ENCODE measurements at places on chromosomes 11 and 22.

- no peak for DNase-seq
Measured at GRCh38 chr11:117495357-117495756, 167.7 kb downstream of the CEP164 start.

DNA sequence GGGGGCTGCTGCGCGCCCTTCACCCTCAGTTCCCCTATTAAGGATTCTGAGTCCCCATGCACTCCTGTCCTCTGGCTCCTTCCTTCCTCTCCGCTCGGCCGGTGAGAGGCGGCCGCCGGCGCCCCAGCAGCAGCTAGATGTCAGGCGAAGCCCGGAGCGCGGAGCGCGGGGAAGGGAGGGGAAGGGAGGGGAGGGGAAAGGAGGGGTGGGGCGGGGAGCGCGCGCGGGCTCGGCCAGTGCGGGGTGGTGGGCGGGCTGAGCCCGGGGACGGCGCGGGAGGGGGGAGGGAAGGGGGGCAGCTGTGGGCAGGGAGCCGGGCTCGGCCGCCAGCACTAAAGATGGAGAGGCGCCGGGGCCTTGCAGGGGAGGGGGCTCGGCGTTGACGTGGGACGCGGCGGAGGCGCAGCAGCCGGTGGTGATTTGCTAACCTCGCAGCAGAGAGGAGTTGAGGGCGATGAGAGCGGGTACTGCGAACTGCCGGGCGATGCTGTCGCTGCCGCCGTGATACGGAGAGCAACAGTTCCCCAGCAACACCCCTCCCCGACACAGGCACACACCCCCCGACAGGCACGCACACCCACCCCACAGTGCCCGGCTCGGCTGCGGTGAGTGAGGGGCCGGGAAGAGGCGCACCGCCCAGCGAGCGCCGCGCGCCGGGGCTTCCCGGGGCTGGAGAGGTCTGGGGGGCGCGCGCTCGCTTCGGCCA, at the start of gene ZBTB16:
Gene ZBTB16, plus strand, starts transcription at position 434 of the 706 bp plus-strand sequence. CDS start 3,590 bp downstream, outside the sequence.
- no peak for DNase-seq

DNA sequence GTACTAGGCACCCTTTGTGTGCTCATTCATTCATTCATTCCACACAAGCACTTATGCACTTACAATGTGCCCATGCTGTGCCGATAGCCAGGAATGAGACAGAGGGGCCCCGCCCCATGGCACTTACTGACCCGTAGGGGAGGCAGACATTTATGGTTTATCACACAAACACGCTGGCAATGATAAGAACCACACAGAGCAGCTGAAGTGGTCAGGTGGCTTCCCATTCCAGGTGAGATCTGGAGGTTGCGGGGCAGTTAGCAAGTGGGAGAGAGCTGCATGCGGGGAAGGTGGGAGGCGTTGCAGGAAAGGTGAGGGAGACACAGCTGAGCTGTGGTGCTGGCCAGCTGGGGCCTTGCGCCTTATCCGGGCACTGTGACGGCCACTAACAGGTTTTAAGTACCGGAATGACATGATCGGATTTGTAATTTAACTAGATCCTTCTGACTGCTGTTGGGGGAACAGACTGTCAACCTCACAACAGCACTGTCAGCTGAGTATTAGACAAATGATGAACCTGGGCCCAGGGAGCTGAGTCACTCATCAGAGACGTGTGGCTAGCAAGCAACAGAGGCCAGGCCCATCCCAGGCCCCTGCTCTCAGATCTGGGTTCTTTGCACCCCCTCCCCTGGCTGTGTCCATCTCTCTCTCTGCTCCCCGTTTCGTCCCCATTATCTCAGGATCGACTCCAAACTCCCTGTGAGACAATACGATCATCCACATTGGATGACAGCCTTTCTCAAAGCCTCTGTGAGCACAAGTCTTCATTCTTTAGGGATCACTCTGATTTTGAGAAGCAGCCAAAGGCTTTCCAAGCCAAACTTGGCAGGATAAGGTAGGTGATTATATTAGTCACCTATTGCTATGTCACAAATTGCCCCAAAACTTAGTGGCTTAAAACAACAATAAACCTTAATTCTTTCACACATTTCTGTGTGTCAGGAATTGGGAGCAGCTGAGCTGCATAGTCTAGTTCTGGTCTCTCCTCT, 28.4 kb downstream of the RASD2 start:
- no peak for DNase-seq

DNA sequence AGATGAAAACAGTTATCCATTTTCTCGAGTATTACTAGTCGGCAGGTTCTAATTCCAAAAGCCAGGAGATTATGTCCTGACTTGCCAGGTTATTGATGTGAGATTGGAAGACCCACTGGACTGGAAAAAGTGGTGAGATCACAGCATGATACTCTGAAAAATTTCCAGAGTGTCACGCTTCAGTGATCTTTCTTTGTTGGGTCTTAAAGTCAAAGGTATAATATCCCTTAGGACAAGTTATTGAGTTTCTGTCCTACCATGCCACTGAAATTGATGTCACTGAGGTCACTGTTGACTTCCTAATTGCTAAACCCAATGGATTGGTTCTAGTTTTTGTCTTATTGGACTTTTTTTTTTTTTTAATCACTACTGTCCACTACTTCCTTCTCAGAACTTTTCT, 104.5 kb upstream of the GRAMD1B start:
- no peak for DNase-seq

GRCh38 chr11:15638386-15638787, 523.7 kb downstream of the INSC start:
- no peak for DNase-seq
